ENCODE measurements at places on chromosomes 2 and 18.

DNA sequence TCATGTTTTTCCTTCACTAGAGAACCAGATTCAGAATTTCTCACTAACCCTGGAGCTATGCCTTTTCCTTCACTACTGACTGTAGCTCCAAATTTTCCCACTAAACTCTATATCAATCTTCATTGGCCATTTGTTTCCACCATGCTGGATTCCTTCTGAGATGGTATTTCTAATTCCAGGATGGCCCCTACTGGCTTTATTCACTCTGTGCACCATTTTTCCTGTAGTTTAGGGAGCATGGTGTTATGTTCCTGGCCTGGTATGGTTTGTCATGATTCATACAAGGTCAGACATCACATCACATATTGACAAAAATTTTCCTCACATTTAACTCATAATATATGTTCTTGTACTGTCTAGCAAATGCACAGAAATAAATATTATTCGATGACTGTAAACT, 229.2 kb upstream of the TFPI start:
- DNase-seq: no peak

DNA sequence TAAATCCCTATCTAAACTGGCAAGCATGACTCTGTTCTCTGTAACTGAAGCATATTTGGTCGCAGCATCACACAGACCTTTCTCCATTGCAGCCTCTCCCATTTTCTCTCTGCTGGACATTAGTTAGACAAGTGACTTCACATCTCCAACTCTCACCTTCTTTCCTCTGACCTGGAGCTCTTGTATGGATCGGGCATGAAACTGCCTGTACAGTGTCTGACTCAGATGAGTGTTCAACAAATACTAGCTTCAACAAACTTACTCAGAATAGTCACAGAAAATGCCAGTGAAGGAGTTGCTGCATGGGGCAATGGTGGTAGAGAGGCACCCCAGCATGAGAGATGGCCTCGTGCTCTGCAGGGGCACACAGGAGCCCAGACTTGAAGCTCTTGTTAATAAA, 104.7 kb upstream of the COPS8 start:
- DNase-seq: no peak

DNA sequence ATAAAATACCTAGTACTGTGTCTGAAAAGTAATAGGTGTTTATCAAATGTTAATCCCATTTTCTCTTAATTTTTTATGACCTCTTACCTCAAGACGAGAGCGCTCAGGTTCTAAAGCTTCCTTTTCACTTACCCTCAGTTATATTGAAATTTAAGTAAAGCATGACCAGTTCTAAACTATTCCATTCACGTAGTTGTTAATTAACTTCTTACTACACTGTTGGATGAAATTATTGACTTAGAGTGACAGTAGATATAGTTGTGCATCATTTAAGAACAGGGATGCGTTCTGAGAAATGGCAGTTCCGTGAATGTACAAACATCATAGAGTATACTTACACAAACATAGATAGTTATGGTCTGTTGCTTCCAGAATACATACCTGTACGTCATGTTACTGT, 20.1 kb upstream of the HTR2B start:
- no peak for DNase-seq

DNA sequence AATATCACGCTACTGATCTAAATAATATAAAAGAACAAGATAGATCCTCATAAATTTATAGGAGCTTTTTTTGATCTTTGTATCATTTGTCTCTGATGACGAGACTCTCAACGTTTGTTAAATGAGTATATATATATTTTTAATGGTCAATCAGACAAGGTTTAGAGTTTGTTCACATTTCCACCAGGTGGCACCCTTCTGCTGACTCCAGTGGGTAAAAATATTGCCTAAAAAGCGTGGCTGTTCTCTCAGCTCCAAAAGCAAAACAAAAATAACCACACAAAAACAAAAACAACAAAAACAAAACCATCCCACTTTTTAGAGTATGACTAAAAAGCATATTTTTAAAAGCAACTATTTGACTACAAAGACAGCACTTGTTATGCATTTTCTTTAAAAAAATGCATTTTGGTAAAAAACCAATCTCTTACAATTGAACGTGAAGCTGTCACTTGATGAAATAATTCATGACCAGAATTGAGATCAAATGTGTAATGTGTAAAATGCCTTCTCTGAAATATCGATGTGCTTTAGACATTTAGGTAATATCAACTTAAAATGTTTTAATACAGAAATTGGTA, 723.2 kb downstream of the DPP10 start:
- no peak for DNase-seq

DNA sequence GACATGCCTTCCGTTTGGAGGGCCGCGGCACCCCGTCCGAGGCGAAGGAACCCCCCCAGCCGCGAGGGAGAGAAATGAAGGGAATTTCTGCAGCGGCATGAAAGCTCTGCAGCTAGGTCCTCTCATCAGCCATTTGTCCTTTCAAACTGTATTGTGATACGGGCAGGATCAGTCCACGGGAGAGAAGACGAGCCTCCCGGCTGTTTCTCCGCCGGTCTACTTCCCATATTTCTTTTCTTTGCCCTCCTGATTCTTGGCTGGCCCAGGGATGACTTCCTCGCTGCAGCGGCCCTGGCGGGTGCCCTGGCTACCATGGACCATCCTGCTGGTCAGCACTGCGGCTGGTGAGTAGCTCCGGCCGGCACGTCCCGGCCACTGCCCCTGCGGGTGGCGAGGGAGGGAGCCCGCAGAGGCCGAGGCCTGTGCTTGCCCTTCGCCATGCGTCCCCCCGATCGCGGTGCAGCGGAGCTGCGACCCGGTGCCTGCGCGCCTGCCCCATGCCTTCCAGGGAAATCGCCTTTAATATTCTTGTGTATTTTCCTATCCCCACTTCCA, 1.2 kb downstream of the BMPR2 start:
- no peak for DNase-seq

GRCh38 chr18:7394050-7394659, 163.3 kb downstream of the LRRC30 start:
- DNase-seq: no peak

GRCh38 chr2:36553683-36554082, 44.3 kb downstream of the FEZ2 start:
- no peak for DNase-seq

DNA sequence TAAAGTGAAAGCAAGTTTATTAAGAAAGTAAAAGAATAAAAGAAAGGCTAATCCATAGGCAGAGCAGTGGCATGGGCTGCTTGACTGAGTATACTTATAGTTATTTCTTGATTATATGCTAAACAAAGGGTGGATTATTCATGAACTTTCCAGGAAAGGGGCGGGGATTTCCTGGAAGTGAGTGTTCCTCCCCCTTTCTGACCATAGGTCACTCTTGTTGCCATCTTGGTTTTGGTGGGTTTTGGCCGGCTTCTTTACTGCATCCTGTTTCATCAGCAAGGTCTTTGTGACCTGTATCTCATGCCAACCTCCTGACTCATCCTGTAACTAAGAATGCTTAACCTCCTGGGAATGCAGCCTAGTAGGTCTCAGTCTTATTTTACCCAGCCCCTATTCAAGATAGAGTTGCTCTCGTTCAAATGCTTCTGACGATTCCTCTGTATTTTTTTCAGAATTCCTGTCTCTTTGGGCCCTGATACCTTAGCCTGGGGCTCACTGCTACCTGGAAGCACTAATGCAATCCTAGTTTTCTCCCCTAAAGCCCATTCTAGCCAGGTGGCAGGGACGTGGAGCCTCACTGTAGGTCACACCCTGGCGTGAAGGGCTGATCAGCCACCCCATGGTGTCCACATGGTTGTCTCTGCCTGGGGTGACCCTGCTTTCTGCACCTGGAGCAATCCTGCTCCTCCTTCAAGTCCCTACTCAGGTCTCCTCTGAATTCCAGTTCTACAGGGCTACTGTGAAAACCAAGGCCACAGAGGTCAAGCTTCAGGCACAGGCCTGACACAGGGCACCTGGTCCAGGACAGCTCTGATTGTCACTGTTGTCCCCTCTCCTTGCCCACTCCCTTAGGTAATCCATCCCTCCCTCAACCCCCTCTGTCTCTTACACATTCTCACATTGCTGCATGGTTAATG, 6.0 kb upstream of the SLC35F6 start:
- no peak for DNase-seq

GRCh38 chr2:46821600-46821999, 94.0 kb downstream of the MCFD2 start:
- no peak for DNase-seq

DNA sequence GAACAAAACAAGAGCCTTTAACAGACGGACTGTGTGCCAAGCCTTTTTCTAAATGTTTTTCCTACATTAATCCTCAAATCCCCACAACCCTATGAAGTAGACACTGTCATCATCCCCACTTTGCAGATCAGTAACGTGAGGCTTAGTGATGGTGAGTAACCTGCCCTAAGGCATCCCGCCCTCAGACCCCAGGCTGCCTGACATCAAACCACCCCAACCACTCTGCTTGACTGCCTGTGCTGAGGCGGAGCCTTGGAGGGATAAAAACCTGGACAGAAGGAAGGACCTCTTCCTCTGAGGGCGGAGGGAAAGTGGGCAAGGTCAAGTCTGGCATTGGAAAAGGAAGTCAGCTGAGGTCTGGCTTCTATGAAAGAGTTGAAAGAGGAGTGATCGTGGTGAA, 104.6 kb downstream of the SP3 start:
- DNase-seq: no peak

- no peak for DNase-seq
Measured at GRCh38 chr18:69889009-69889408, 58.7 kb downstream of the CD226 start.

DNA sequence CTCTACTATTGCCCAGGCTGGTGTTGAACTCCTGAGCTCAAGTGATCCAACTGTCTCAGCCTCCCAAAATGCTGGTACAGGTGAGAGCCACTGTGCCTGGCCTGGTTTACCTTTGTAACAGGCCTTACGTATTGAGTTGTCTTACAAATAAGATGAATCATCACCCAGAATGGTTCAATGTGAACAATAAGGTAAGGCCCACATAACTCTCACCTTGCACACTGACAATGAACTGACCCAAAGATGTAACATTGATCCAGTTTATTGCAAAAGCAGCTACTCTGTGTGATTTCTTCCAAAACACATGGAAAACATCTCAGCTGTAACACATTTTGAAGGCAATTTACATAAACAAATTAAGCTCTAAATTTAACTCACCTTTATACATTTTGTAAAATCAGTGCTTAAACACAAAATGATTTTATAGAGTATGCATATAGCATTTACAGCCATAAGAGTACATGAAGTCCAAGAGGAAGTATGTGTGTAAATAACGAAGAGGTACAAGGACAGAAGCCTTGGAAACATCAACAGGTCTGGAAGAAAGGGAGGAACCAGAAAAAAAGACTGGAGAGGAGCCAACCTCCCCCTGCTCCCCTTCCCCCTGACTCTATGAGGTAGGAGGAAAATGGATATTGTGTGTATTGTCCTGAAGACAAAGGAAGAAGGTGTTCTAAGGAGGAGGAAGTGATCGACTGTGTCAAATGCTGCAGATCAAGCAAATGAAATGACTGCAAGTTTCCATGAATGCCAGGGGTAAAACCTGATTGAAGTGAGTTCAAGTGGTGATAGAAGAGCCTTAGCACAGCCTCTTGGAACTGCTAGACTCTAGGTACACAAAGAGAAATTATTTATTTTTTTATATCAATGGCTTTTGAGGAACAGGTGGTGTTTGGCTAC, 5.6 kb upstream of the WDFY1 start:
- DNase-seq: no peak

DNA sequence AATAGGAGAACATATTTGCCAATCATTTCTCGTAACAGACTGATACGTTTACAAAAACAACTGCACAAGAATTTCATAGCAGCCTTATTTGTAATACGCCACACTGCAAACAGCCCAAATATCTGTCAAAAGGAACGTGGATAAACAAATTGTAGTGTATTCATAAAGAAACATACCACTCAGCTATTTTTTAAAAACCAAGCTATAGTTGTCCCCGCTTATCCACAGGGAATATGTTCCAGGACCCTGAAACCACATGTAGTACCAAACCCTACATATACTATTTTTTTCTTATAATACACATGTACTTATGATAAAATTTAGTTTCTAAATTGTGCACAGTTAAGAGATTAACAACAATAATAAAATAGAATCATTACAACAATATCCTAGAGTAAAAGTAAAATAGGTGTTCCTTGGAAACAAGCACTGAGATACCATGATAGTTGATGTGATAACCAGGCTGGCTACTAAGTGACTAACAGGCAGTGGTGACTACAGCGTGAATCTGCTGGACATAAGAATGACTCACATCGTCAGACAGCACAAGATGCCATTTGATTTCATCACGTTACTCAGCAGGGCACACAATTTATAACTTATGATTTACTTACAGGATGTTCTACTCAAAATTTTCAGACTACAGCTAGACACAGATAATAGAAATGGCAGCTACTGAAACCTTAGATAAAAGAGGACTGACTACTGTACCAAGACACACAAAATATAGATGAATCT, 367.4 kb downstream of the NCKAP5 start:
- no peak for DNase-seq

- DNase-seq: no peak
Measured at GRCh38 chr2:104871972-104872865, 18.3 kb downstream of the POU3F3 start.

GRCh38 chr2:178044836-178045235, 27.7 kb downstream of the PDE11A start:
- no peak for DNase-seq

DNA sequence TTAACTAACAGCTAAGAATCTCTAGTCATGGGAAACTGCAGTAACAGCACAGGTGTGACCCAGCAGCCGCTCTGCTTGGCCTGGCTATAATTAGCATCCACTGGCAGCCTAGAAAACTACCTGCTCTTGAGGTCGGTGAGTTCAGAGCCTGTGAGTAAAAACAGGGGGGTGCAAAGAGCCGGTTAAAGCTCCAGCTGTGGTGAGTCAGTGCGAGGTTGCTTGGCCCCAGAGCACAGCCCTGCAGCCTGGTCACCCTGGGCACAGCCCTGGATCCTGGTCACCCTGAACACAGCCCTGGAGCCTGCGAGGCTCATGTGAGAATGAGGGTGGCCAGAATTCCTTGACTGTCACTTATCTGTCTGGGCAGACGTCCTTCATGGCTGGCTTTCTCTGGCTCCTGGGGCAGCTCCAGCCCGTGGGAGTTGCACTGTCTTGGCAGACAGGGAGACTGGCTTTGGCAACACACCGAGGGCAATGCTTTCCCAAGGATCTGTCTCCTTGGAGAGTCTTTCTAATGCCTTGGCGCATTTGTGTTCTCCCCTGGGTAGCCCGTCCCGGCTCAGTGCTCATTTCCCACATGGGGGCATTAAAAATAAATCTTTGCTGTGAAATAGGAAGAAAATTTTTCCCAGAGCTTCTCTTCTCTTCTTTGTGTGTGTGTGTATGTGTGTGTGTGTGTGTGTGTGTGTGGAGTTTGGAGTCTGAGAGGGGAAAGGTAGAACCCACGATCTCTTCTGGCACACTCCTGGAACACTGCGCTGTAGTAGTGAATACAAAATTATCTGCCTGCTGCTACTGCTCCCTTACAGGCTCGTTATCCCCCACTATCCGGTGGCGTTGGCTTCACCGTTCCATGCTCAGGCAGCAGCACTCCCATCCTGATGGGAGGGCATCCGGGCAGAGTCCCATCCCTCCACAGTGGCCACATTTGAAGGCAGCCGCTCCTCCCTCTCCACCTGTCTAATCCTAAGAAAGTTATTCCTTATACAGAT, 250.2 kb upstream of the MEX3C start:
- no peak for DNase-seq

Measured in CD4-positive, alpha-beta T cell treated with Interleukin-10 for 1 hour (primary cell).